Naive thymus-derived CD8-positive, alpha-beta T cell (primary cell): ENCODE measurements at places on chromosomes 6 and 20. TPM values are rescaled to one million over a fixed set of nuclear protein-coding genes. Genes with fewer than 3 reads are reported as not detected.

SAMD3 gene
- 71.1 TPM for polyA plus RNA-seq

SLC22A16 gene
- polyA plus RNA-seq, result not detected

OR2H2 gene
- polyA plus RNA-seq, result not detected

DNA sequence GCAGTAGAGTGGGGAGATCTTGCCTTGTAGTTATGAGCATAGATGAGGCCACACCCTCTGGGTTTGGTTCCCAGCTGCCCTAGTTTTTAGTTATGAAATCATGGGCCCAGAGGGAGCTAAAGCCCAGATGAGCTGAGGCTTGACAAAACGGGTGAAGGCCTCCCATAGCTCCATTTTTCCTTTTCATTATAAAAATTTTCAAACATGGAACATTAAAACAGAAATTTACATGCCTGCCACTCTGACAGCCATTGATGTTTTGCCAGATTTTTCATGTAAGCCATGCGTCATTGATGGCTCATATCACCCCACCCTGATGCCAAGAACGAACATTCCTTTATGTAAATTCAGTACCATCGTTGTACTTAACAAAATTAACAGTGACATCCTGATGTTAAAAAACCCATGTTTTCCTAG lies 67.9 kb downstream of the IGF2R start:
- H3K27ac ChIP-seq, result no peak overlapping the region
- no peaks in the 10 kb centered on the region for H3K27me3 ChIP-seq
- H3K36me3 ChIP-seq, result peaks cover 75% of the 10 kb centered on the region
- DNase-seq, result no peak
- no peak overlapping the region for H3K4me3 ChIP-seq
